Spinal cord (tissue), 10 donors: ENCODE measurements at places on chromosomes 3 and 15. TPM values are rescaled to one million over a fixed set of nuclear protein-coding genes. Genes with fewer than 3 reads are reported as not detected.

GRCh38 chr3:51436998-51437639 lies 46.0 kb downstream of the RBM15B start:
- DNase-seq = no peak

GRCh38 chr15:96247621-96248305 lies 82.7 kb upstream of the NR2F2 start:
- no peak for DNase-seq

DNA sequence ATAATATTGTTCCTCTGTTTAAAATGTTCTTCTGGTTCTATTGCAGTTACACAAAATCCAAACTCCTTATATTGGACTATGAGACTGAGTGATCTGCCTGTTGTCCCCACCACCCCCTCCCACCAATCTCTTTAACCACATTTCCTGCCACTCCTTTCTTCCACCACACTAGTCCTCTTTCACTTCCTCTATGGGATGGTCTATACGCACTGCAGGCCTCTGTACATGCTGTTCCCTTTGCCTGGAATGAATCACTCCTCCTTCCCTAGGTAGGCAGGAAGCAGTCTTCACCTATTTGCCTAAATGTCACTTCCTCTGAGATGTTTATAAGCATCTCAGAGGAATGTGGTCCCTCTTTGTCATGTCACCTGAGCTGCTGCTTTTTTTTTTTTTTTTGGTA lies 4.0 kb downstream of the MAP2K1 start:
- no peak for DNase-seq

DNA sequence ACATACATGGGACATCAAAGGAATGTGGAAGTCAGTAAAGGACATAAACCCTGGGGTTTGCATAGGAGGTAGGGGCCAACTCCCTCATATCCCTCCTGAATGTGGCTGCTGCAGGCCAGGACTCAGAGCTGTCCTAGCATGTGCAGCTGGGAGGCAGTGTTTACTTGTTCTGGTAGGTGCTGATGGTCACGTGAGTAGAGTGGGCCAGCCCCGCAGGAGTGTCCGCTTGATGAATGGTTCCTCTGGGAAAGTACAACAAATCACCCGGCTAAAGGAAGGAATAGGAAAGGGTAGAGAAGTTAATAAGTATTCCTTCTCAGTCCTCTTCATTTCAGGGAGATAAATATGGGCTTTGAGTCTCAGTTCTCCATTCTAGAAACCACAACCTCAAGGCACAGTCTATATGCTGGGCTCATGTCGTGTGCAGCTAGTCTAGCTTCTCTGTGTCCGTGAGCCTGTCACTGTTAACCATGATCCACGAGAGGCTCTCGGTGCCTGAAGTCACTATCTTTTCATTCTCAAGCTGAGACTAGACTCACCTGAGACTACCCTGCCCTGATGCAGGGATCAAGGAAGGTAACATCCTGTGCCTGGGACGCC lies 17.9 kb downstream of the RIOX2 start:
- no peak for DNase-seq

GRCh38 chr3:159348431-159348830 lies 546.6 kb downstream of the MFSD1 start:
- no peak for DNase-seq

GRCh38 chr15:38819387-38819950 lies 254.9 kb upstream of the RASGRP1 start:
- peak; percentile 85 for DNase-seq

The FANCD2OS gene
- total RNA-seq = not detected

DNA sequence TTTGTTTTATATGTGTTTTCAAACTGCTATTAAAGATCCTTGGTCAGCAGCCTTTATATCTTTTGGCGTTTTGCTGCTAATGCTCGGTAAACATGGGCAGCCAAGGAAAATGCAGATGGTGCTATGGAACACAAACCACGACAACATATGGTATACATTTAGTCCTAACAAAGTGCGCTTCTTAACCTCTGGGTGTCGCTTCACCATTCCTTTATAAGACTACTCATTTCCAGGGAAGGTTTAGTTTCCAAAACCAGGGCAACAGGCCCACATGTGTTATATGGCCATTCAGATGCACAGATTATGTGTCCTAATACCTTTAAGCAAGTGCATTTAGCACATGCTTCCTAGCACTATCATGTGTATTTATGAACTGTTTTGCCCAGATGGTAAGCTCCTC lies 14.7 kb downstream of the SHOX2 start:
- no peak for DNase-seq

DNA sequence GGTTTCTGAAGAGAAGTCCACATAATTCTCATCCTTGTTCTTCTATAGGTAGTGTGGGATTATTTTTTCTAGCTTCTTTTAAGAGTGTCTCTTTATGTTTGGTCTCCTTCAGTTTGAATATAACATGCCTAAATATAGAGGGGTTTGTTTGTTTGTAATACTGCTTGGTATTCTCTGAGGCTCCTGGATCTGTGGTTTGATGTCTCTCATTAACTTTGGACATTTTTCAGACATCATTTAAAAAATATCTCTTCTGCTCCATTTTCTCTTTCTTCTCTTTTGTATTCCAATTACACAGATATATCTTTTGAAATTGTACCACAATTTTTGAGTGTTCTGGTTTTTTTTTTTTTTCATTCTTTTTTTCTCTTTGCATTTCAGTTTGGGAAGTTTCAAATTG lies 113.1 kb downstream of the ARNT2 start:
- DNase-seq = no peak

- no peak for DNase-seq
These were observed 43.8 kb downstream of the ZNF710 start for GRCh38 chr15:90044916-90045371.

DNA sequence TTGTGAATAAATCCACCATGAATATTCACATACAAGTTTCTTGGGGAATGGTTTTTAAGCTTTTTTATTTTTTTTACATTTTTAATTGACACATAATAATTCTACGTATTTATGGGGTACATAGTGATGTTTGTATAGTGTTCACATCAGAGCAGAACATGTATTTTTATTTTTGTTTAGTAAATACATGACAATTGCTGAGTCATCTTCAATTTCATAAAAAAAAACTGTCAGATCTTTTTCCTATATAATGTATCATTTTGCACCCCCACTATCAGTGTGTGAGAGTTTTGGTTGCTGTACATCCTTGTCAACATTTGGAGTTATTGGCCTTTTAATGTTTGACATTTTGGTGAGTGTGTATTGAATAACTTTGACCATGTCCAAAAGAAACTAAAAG lies 39.9 kb upstream of the FILIP1L start:
- no peak for DNase-seq

DNA sequence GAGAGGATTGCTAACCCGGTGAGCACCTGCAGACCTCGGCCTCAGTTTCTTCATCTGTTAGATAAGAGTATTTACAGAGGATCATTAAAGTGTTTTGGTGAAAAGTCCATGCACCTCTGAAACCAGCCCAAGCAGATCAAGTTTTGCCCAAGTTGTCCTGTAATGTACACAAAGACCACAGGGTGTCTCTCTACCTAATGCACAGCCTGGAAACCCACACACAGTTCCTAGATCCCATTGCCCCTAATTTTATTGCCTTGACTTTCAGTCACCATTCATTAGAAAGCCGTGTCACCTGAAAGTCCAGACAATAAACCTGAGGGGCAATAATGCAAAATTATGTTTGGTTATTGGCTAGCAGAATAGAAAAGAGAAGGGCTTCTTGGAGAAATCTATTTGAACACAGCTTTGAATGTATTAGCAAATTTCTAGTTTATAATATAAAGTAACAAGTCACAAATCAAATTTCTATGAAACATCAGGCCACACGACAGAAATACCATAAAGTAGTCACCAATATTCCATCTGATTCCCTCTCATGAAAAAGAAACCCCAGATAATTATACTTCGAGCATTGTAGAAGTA lies 161.3 kb upstream of the SLC2A2 start:
- DNase-seq = peak; percentile 12

- DNase-seq = peak; percentile 74
These were observed 233.1 kb upstream of the HES1 start for GRCh38 chr3:193902607-193903511.

GRCh38 chr3:43448098-43448497 lies 161.8 kb downstream of the SNRK start:
- no peak for DNase-seq

DNA sequence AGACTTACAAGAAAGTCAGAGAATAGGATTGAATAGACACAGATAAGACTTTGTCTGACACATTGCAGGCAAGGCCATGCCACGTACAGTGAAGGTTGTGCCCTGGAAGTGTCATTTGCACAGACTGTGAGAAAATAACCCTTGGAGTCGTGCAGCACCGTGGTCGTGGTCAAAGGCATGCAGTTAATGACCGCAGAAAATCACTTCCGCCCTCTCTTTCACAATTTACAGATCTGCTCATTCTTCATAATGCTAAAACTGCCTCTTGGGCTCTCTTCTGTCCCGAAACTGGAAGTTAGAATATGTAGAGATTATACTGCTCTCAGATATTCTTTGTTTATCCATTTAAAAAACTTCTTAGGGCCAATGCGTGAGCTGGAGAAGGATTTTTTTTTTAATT lies 73.2 kb upstream of the CTXND1 start:
- no peak for DNase-seq

The DAG1 gene
- total RNA-seq = 48.7 TPM

The BUB1B gene
- 26.5 TPM for total RNA-seq

The CFAP100 gene
- total RNA-seq = 2.2 TPM

The LRTM1 gene
- 0.17 TPM for total RNA-seq

The MUSTN1 gene
- total RNA-seq = 189 TPM

The ZNF662 gene
- total RNA-seq = 15.8 TPM

GRCh38 chr15:28931828-28932227 lies 46.1 kb downstream of the APBA2 start:
- DNase-seq = no peak

DNA sequence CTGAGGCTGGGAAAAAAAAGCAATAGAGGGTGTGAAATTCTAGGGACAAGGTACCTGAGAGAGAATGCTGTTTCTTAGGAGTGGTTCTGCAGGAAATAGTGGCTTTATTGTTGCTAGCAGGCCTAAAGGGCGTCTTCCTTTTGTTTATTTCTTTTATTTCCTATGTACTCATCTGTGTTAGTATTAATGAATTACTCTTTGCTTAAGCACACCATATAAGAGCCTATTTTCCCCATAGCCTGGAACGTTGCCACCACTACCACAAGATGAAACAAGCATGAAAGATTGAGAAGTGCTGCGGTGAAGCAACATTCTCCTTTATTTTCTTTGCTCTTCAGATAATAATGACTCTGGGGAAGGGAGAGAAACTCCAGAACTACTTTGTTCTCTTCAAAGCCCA lies 21.3 kb upstream of the GOLIM4 start:
- DNase-seq = no peak

- DNase-seq = no peak
These were observed 817 bp downstream of the CLK3 start for GRCh38 chr15:74616366-74616939.

- DNase-seq = no peak
These were observed 6.3 kb downstream of the THBS1 start for GRCh38 chr15:39587096-39587721.

The ZCWPW2 gene
- 2.1 TPM for total RNA-seq

GRCh38 chr3:61960976-61961375 lies 399.6 kb downstream of the PTPRG start:
- no peak for DNase-seq
